ENCODE measurements at places on chromosomes 12 and 14. TPM values are rescaled to one million over a fixed set of nuclear protein-coding genes. Genes with fewer than 3 reads are reported as not detected.
A peak's percentile ranks its signal among the peaks of the same experiment; 100 is the strongest.

DNA sequence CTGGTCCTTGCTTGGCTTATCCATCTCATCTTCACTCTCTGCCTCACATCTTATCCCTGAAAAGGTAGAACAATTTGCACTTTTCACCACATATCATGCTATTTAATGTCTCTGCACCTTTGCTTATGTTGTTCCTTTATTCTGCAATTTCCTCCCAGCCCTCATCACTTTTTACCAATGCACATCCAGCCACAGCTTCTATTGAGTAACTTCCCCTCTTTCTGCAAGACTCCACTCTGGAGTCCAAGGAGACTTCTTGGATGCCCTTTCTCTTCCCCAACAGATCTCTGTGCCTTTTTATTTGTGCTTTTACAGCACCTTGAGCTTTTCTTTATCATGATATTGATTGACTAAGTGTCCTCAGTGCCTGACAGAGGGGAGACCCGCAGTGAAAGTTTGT is 797.1 kb downstream of the VRK1 start:
- DNase-seq = no peak
- no peaks in the 10 kb centered on the region for H3K36me3 ChIP-seq
- no peaks in the 10 kb centered on the region for H3K4me1 ChIP-seq
- H3K27ac ChIP-seq = no peak overlapping the region

NEDD8 gene
- 91.4 TPM for total RNA-seq

ABHD12B gene
- not detected for total RNA-seq

GRCh38 chr12:22064968-22065367 is 18.9 kb downstream of the CMAS start:
- no peaks in the 10 kb centered on the region for H3K4me1 ChIP-seq
- no peak overlapping the region for H3K27ac ChIP-seq
- H3K27me3 ChIP-seq = no peaks in the 10 kb centered on the region
- no peak overlapping the region for H3K4me3 ChIP-seq

FGD4 gene
- total RNA-seq = 61.6 TPM

- no peak overlapping the region for H3K27ac ChIP-seq
- no peaks in the 10 kb centered on the region for H3K36me3 ChIP-seq
- no peaks in the 10 kb centered on the region for H3K27me3 ChIP-seq
- H3K4me3 ChIP-seq = no peak overlapping the region
- no peaks in the 10 kb centered on the region for H3K4me1 ChIP-seq
Measured at GRCh38 chr12:74449872-74450271, 87.8 kb upstream of the ATXN7L3B start.

- no peak for DNase-seq
- no peaks in the 10 kb centered on the region for H3K36me3 ChIP-seq
- H3K27me3 ChIP-seq = no peaks in the 10 kb centered on the region
- no peaks in the 10 kb centered on the region for H3K4me1 ChIP-seq
- no peak overlapping the region for H3K4me3 ChIP-seq
Measured at GRCh38 chr14:53921027-53921426, 35.6 kb downstream of the BMP4 start.

SPATS2 gene
- total RNA-seq = 31.4 TPM

SUSD6 gene
- 51.7 TPM for total RNA-seq

- peaks cover 18% of the 10 kb centered on the region for H3K36me3 ChIP-seq
- H3K4me3 ChIP-seq = no peak overlapping the region
- no peak overlapping the region for H3K27ac ChIP-seq
- H3K27me3 ChIP-seq = no peaks in the 10 kb centered on the region
- DNase-seq = no peak
Measured at GRCh38 chr12:57695770-57696432, 2.0 kb downstream of the OS9 start.

- peaks cover 26% of the 10 kb centered on the region for H3K36me3 ChIP-seq
- no peak within 1 kb of the TSS for H3K4me3 ChIP-seq
- peaks cover 6% of the 10 kb centered on the region for H3K4me1 ChIP-seq
- H3K27me3 ChIP-seq = no peaks in the 10 kb centered on the region
Measured at GRCh38 chr14:20998674-20999366, at the start of gene SLC39A2. SLC39A2 (plus strand) TSS chr14:20999293; CDS start chr14:20999447, 154 bp downstream.

DNA sequence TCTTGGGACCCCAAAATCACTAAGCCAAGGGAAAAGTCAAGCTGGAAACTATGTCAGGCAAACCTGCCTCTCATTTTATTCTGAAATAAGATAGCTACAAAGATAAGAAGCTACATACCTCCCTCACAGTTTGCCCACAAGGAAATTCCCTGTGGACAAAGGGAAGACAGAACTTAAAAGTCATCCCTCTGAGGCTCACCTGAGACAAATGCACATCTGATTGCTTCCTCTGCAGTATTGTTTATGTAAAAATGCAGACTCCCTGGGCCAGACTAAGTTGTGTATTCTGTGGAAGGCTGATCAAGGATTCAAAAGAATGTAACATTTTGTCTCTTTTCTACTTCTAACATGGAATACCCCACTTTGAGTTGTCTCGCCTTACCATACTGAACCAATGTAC is 2.5 kb upstream of the PLBD1 start:
- no peak for DNase-seq
- no peaks in the 10 kb centered on the region for H3K36me3 ChIP-seq
- peaks cover 3% of the 10 kb centered on the region for H3K4me1 ChIP-seq
- no peaks in the 10 kb centered on the region for H3K27me3 ChIP-seq
- no peak overlapping the region for H3K27ac ChIP-seq
- no peak overlapping the region for H3K4me3 ChIP-seq

DNA sequence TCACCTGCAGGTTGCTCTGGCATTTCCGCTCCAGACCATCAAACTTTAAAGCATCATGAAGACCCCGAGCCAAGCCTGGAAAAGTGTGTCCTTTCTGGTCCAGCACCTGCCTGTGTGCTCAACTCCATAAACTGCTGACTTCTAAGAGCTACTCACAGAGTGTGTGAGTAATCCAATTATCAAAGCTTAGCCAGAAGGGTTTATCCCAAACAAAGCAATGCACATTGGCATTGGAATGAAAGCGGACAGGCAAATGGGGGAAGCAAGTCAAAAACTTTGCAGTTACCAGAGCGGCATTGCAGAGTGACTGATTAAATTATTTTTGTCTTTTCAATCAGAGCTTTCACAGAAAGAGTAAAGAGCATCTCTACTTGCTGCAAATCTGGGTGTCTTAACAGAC is 1262.4 kb upstream of the SEL1L start:
- no peak overlapping the region for H3K27ac ChIP-seq
- no peak overlapping the region for H3K4me3 ChIP-seq
- no peaks in the 10 kb centered on the region for H3K4me1 ChIP-seq
- no peaks in the 10 kb centered on the region for H3K27me3 ChIP-seq
- no peak for DNase-seq

KRT86 gene
- not detected for total RNA-seq

GRCh38 chr12:63809566-63809965 is 29.9 kb downstream of the RXYLT1 start:
- H3K4me1 ChIP-seq = no peaks in the 10 kb centered on the region
- DNase-seq = no peak
- H3K27me3 ChIP-seq = peaks cover 3% of the 10 kb centered on the region
- no peak overlapping the region for H3K27ac ChIP-seq

DENND5B gene
- 28.6 TPM for total RNA-seq

- H3K36me3 ChIP-seq = no peaks in the 10 kb centered on the region
- no peak within 1 kb of the TSS for H3K4me3 ChIP-seq
- H3K27ac ChIP-seq = no peak within 1 kb of the TSS
- no peak for DNase-seq
- no peaks in the 10 kb centered on the region for H3K4me1 ChIP-seq
- H3K27me3 ChIP-seq = no peaks in the 10 kb centered on the region
Measured at GRCh38 chr12:90954921-90955320, at the start of gene CCER1. CCER1 (minus strand) TSS chr12:90955176; CDS start chr12:90954742, 434 bp downstream.

DNA sequence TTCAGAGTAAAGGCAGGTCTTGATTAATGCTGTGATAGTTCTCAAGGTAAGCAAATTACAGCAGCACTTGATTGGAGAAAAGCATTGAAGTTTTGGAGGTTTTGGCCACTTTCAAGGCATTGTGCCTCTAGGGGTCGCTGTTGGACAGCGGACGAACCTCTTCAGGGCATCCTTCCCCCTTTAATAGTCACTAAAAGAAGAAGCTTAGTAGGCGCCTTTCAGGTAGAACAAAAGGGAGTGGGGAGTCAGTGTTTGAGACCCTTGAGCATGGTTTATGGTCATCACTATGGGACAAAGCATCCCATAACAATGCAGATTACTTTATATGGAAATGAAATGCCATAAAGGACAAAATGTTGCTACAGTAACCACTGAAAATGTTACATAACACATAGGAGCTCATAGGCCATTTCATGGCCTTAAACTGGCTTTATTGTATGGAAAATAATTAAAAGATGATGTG is 199.5 kb upstream of the DCN start:
- H3K27ac ChIP-seq = no peak overlapping the region
- peak overlapping the region; percentile 68 for H3K4me3 ChIP-seq
- H3K27me3 ChIP-seq = no peaks in the 10 kb centered on the region
- DNase-seq = peak; percentile 13
- no peaks in the 10 kb centered on the region for H3K36me3 ChIP-seq

- H3K36me3 ChIP-seq = no peaks in the 10 kb centered on the region
- no peaks in the 10 kb centered on the region for H3K27me3 ChIP-seq
- no peak for DNase-seq
- no peak overlapping the region for H3K4me3 ChIP-seq
- H3K27ac ChIP-seq = no peak overlapping the region
Measured at GRCh38 chr14:90610346-90611040, 205.7 kb downstream of the TTC7B start.

DNA sequence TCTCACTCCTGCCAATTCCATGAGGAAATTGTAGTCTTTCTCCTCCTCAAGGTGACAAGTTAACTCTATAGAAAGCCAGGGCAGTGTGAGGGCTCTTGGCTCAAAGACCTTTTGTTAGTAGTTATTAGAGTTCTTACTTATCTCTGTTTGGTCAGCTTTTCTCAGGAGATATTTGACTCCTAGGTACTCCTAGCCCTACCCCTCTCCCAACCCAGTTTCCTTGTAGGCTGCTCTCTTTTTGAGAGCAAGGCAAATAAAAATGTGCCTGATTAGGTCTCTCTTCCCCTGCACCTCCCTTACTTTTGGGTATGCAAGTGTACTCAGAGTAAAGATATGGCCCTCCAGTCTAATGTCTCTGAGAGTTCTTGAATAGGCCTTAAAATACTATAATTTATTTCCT is 23.8 kb downstream of the BTG1 start:
- no peaks in the 10 kb centered on the region for H3K27me3 ChIP-seq
- no peak overlapping the region for H3K4me3 ChIP-seq

IL22 gene
- total RNA-seq = not detected

SMIM41 gene
- total RNA-seq = 1.8 TPM

DNA sequence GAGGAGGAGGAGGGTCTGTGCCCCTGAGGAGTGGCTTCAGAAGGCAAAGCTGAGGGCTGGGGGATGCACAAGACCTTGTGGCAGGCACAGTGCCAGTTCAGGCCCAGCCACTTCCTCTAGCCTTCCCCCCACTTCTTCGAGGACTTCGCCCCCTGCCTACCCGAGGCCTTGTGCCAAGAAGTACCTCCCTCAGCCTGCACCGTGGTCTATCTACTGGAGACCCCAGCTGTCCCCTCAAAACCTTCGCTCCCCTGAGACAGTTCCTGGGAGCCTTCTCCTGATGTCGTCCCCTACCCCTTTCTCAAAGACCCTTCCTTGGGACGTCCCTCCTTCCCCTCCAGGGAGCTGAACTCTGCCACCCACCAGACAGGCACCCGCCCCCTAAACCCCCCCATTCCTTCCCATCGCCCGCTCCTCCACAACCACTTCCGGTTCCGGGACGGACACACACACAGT is 604 bp downstream of the ZNF384 start:
- peak overlapping the region; percentile 99 for H3K27ac ChIP-seq
- H3K27me3 ChIP-seq = no peaks in the 10 kb centered on the region
- peak overlapping the region; percentile 95 for H3K4me3 ChIP-seq
- DNase-seq = no peak

DNA sequence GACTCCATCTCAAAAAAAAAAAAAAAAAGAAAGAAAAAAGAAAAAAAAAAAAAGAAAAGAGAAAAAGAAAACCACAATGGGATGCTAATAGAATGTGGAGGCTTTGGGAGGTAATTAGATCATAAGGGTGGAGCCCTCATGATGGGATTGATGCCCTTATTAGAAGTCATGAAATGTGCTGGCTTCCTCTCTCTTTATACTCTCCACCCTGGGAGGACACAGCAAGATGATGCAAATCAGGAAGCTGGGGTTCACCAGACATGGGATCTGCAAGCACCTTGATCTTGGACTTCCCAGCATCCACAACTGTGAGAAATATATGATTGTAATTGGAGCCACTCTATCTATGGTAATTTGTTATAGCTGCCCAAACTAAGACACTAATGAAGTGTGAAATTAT is 13.4 kb upstream of the DRAM1 start:
- H3K27me3 ChIP-seq = no peaks in the 10 kb centered on the region
- H3K27ac ChIP-seq = no peak overlapping the region
- no peaks in the 10 kb centered on the region for H3K4me1 ChIP-seq
- H3K36me3 ChIP-seq = no peaks in the 10 kb centered on the region
- no peak for DNase-seq

DNA sequence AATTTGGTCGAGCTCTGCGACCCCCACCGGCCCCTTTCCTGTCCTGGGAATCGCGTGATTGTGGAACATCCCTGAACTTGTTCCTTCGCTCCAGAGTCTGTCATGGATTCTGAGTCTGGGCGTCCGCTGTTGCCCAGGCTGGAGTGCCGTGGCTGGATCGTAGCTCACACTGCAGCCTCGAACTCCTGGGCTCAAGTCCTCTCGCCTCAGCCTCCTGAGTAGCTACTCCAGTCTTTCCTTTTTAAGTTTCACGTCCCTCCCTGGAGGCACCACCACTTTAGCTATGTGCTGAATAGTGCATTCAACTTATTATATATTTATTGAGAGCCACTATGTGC is 698 bp downstream of the ACOT6 start:
- DNase-seq = no peak
- no peaks in the 10 kb centered on the region for H3K27me3 ChIP-seq
- peaks cover 9% of the 10 kb centered on the region for H3K4me1 ChIP-seq
- peak overlapping the region; percentile 87 for H3K27ac ChIP-seq
- H3K4me3 ChIP-seq = peak overlapping the region; percentile 87

GRCh38 chr12:94994312-94994711 is 9.2 kb downstream of the NDUFA12 start:
- peaks cover 6% of the 10 kb centered on the region for H3K36me3 ChIP-seq
- H3K4me1 ChIP-seq = no peaks in the 10 kb centered on the region
- no peak for DNase-seq
- no peak overlapping the region for H3K27ac ChIP-seq
- H3K4me3 ChIP-seq = no peak overlapping the region

- no peak overlapping the region for H3K4me3 ChIP-seq
- DNase-seq = no peak
- peaks cover 15% of the 10 kb centered on the region for H3K4me1 ChIP-seq
- peaks cover 8% of the 10 kb centered on the region for H3K36me3 ChIP-seq
Measured at GRCh38 chr12:118420673-118421072, 44.3 kb downstream of the SUDS3 start.

- no peak for DNase-seq
- H3K4me1 ChIP-seq = peaks cover 93% of the 10 kb centered on the region
- no peaks in the 10 kb centered on the region for H3K36me3 ChIP-seq
Measured at GRCh38 chr14:77040741-77041653, 12.5 kb upstream of the IRF2BPL start.
